ENCODE measurements at places on chromosomes 4 and X.

DNA sequence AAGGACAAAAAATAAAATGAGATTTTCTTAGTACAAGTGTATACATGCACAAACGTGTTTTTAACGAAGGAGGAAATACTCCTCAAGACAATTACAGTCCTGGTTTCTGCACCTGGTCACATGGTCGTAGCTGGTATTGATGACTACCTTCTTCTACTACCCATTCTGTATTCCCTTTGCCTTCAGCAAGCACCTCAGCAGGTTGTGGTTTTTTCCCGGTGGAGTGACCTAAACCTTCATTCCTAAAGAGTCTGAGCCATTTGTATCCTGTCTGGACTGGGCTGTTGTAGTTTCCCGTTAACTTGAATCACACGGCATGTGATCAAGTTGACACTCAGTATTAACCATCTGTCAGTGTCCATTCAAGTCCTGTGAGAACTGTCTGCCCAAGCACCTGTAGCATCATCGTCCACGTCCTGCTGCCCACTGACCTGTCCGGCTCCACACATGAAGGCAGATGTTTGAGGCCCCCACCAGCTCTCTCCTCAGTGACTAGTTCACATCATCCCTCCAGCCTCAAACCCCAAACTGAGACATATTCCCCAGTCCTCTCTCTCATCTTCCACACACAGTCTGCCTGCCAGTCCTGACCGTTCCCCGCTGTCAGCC, 31.1 kb upstream of the TBC1D14 start:
- DNase-seq, result no peak

DNA sequence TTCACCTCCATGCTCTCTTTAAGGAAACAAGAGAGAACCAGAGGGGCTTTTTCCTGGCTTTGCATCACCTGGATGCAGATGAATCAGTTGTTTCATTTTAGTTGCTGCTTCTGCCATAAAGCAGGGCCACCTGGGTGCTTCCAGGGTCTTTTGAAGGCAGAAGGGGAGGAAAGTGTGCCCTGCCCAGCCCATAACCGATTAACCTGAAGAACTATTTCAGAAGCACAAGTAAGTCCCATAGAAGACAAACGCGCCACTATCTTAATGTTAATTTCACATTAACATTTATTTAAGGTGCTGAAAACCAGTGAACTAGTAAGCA, 32.1 kb downstream of the IRF2 start:
- DNase-seq, result no peak

DNA sequence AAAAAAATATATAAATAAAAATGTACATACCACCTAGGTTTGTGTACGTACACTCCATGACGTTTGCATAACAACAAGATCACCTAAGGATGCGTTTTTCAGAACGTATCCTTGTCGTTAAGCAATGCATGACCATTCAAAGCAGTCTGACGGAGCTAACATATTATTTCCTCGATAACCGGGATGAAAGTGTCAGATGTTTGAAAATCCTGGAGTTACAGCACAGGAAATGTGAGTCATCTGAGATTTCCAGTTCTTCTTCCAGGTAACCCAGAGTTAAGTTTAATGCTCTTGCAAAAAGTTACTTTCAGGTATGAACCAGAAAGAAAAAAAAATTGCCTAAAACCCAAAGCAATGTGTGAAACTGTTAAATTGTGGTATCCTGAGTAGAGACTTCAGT, 107.9 kb downstream of the LDB2 start:
- no peak for DNase-seq

DNA sequence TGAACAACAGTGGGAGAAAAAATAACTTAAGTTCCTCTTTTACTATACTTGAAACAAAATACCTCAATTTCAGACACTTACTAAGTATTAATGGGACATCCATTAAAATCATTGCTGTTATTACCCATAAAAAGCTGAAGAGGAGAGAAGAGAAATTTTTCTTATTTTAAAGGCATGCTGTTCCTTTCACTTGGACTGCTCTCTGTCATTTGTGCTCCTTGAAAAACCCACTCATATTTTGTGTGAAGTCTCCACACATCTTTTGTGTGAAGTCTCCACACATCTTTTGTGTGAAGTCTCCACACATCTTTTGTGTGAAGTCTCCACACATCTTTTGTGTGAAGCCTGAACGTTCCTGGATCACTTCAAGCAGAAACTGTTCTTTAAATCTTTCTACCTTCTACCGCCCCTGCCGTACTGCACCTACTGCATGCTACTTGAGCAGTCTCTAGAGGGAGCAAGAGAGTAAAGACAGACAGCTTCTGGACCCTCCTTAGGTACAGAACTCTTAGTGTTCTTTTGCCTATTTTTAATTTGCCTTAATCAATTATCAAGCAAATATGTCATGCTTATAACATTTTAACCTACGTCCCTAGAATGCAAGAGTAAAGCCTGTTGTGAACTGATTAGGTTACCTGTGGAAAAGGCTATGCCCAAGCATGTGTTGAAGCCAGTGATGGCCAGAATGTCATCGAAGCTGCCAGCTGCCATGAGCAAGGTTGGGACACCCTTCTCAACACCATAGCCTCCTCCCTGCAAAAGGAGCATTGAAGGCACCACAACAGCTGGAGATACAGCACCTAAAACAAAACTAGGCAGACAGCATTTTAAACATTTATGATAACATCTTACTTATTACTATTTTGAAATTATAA, 27.1 kb upstream of the SLC9B1 start:
- DNase-seq, result peak; percentile 35

- DNase-seq, result no peak
Observed at GRCh38 chrX:76433219-76433618, 5.7 kb downstream of the MAGEE1 start.

DNA sequence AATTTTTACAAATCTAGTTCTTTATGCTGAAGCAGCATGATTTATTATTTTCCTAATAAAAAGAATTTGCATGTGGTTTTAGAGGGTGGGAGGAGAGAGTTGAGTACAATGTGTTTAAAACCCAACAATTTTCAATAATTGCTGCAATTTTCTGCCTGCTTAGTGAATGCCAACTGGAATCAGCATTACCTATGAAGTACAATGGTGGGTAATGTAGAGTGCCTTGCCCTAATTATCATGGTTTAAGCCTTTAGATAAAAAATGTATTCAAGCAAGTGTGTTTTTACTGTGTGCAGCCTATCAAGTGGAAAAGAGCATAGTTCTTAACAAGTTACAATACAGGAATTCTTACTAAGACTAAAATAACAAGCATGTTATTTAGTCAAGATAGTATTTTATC, 77.9 kb upstream of the ANKRD50 start:
- DNase-seq, result no peak

DNA sequence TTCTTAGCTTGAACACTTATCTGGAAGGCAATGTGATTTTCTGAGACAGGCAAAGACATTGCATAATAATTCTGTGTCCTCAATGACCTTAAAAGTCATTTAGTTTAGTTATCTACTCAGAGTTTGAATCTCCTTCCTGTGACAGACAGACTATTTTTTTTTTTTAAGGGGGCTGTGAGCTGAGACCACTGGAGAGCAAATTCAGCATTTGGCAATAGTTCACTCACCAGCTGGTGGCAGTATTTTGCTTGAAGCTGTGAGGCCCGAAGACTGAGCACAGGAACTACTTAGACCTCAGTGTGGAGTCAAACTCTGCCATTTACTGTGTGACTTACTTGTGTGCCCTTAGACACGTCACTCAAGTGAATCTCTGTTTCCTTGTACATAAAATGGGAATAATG, 22.9 kb upstream of the CPE start:
- DNase-seq, result peak; percentile 42

GRCh38 chr4:38008571-38009021, 48.4 kb downstream of the PTTG2 start:
- no peak for DNase-seq
